Right cardiac atrium (tissue), 5 donors: ENCODE measurements at places on chromosomes 3 and 15. TPM values are rescaled to one million over a fixed set of nuclear protein-coding genes. Genes with fewer than 3 reads are reported as not detected.

The CPLX3 gene
- total RNA-seq: 13.0 TPM

The CYP1A1 gene
- total RNA-seq: 1.1 TPM

The C3orf33 gene
- total RNA-seq: 8.4 TPM

The IGSF11 gene
- total RNA-seq: 6.2 TPM

The BFSP2 gene
- total RNA-seq: not detected

The SIDT1 gene
- 0.66 TPM for total RNA-seq

The EPHB3 gene
- 3.4 TPM for total RNA-seq

The FGF7 gene
- 29.0 TPM for total RNA-seq

The ABI3BP gene
- 53.3 TPM for total RNA-seq
